Mammary microvascular endothelial cell (primary cell): ENCODE measurements at places on chromosomes 5 and 9. TPM values are rescaled to one million over a fixed set of nuclear protein-coding genes. Genes with fewer than 3 reads are reported as not detected.

The LCN15 gene
- total RNA-seq: 1.6 TPM in 1 of 2 replicates, not detected in the other

The FBP1 gene
- total RNA-seq: 15.2 and 15.8 TPM in 2 replicates

The RFESD gene
- total RNA-seq: 0.69 and 3.1 TPM in 2 replicates

The SRA1 gene
- total RNA-seq: 32.2 and 34.6 TPM in 2 replicates

The SLC46A2 gene
- not detected in 2 replicates for total RNA-seq

The IL13 gene
- total RNA-seq: not detected in 2 replicates

The NMRK1 gene
- total RNA-seq: 25.5 and 30.6 TPM in 2 replicates
